ENCODE measurements at places on chromosomes 12 and 14.

DNA sequence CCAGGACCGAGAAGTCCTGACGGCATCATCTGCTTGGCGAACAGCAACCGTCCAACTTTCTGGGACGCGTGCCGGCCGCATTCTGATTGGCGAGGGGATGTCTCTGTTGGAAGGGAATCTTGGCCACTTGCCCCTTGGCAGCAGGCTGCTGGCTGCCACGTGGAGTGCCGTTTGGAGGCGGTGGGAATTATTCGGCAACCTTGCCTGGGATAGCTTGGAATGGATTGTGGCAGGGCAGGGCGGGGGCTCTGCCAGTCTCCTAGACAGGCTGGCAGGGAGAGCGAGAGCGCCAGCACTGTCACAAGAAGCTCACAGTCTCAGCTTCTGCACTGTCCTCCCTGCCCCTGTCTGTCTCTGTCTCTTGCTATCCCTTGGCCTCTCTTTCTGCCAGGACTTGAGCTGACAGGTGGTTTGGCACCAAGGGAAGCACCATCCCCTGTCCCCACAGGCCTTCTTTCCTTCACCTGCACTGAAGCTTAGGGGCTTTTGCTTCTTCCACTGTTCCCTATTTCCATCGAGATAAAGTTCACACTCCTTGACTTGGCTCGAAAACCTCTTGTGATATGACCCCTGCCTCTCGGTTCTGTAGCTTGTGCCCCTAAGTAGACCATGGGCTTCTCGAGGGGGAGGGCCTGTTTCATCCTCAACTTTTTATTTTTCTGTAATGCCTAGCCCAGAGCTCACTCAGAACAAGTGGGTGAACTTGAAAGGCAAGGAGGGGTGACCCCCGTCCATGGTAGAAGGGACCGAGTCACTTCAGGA lies 201.9 kb downstream of the PHETA1 start:
- DNase-seq = no peak

GRCh38 chr12:1185460-1186182 lies 194.6 kb downstream of the ERC1 start:
- DNase-seq = no peak

DNA sequence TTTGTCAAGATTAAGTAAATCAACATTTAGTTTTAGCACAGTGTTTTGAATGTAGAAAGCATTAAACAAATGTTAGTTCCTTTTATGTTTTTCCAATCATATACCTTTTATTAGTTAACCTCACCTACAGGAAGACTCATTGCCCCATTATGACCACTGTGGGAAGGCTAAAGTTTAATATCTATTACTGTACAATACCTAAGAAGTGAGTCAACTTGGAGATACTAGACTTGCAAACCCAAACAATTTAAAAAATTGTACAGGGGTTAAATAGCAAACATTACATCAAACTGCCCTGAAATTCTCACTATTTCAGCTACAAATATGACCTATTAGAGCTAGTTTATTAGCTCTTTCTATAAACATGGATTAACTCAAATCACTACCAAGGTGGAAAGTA lies 8.6 kb upstream of the G2E3 start:
- no peak for DNase-seq

- peak; percentile 13 for DNase-seq
Observed at GRCh38 chr14:97456958-97457357, 659.8 kb downstream of the VRK1 start.

DNA sequence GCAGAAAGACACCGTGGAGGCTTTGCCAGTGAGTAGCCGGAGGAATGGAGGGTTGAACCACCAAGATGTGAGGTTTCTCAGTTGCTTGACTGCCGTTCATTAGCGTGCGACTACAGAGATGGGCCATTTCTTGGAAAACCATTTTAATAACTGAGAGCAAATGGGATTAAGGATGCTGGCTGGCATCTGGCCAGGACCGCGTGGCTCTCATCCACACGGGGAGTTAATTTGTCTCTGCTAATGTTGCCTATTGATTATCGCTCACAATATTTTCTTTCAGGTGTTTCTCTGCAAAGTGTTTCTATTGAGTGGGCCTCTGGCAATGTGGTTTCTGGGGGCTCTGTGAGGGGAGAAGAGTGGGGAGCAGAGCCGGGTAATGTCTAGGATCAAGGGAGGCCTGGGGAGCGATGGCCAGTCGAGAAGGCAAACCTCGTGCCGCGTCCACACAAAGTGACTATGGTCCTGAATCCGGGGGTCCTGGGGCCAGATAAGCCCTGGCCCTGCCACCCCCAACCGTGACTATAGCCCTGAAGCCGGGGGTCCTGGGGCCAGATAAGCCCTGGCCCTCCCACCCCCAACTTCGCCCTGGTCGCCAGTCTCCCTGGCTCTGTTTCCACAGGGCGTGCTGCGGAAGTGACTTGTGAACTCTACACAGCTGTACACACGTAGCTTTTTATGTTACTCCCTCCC lies 110.6 kb downstream of the PRMT8 start:
- DNase-seq = no peak

DNA sequence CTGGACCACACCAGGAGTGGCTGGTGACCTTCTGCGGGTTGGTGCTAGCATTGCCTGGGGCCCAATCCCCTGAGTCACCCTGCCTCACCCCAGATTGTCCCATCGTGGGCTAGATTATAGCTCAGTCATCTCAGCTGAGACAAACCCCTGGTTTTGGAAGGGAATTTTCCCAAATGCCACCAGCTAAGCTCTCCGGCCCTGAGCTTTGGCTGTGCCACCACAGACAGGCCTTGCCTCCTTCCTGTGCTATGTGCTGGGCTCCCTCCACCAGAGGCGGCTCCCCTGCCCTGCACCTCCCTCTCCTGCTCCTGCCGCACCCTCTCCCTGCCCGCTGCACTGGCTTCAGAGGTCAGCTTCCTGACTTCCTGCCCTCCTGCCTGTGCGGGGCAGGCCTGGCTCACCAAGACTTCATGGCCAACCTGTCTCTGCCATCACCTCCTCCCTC lies 196.3 kb downstream of the TSPAN9 start:
- DNase-seq = no peak

GRCh38 chr12:83805156-83805772 lies 1107.3 kb downstream of the SLC6A15 start:
- DNase-seq = no peak

GRCh38 chr14:51095854-51096823 lies 1.2 kb upstream of the TRIM9 start:
- no peak for DNase-seq

- no peak for DNase-seq
Observed at GRCh38 chr12:113955109-113955970, 10.8 kb downstream of the RBM19 start.

GRCh38 chr12:64006211-64006825 lies 161.8 kb downstream of the SRGAP1 start:
- DNase-seq = no peak

DNA sequence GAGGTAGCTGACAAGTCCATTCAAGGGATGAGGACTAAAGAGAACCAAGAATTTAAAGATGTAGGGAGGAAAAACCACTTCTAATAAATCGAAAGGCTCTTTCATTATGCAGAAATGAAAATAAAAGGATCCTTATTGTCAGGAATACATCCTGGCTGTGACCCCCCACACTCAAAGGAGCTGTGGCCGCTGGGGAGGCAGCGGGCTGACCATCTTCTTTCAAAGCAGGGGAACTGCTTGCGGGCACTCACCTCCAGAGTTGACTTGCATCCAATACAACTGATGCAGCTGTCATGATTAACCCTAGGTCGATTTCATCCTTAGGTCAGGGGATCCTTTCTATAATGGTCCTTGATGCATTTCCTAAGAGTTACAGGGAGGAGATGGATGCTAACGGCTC lies 35.3 kb downstream of the TRAFD1 start:
- DNase-seq = no peak

GRCh38 chr12:111204788-111205241 lies 164.1 kb downstream of the PHETA1 start:
- DNase-seq = no peak

GRCh38 chr14:37179896-37180502 lies 7.6 kb upstream of the SLC25A21 start:
- no peak for DNase-seq

- DNase-seq = no peak
Observed at GRCh38 chr14:96246539-96246847, 9.5 kb upstream of the BDKRB1 start.

DNA sequence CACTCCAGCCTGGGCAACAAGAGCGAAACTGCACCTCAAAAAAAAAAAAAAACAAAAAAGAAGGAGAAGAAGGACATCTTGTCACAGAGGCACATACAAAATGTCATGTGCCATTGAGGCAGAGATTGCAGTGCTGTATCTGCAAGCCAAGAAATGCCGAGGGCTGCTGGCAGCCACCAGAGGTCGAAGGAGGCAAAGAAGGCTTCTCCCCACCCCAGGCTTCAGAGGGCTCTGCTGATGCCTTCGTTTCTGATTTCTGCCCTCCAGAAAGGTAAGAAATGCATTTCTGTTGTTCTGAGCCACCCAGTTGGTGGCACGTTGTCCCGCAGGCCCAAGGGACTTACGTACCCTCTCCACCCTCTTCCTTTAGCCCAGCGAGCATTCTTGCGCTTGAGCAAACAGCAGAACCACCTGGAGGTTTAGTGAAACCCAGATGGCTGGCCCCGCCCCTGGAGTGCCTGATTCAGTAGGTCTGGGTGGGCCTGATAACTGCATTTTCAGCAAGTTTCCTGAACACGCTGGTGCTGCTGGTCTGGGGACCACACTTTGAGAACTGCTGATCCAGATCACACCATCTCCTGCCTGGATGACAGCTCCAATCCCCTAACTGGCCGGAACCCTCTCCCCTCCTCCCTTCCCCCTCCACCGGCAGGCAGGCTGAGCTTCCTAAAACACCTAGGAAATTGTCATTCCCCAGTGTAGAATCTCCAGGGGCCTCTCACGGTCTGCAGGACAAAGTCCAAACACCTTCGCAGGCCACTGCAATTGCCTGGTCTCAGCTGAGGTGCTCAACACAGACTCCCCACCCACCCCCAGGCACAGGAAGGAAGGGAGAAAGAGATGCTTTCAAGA lies 21.1 kb upstream of the SCARB1 start:
- no peak for DNase-seq

DNA sequence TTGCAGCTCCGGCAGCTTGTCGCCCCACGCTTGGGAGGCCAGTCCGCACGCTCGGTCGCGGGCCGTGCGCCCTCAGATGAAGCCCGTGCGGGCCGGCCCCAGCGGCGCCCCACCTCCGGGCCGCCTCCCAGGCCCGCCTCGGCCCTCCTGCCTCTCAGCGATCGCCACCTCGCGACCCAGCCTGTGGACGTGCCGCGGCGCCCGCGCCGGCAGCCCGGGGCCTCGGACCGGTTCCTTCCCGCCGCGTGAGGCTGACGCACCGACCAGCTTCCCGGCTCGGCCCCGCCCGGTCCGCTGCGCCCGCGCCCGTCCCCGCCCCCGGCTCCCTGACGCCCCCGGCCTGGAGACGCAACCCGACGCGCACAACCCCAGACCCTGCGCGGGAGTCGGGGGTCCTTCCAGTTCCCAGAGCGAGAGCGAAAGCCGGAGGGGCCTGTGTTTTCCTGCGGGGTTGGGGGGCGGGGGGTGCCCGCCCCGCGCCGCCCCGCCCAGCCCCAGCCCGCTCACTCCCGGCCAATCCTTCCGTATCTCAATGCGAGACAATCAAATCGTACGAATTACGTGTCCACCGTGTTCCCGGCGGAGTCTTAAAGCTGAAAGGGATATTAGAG lies at the start of gene ERO1A:
Gene ERO1A (minus strand): TSS at position 78 of the 611 bp plus-strand sequence. CDS start 77 bp downstream, at position 1.
- peak; percentile 61 for DNase-seq

DNA sequence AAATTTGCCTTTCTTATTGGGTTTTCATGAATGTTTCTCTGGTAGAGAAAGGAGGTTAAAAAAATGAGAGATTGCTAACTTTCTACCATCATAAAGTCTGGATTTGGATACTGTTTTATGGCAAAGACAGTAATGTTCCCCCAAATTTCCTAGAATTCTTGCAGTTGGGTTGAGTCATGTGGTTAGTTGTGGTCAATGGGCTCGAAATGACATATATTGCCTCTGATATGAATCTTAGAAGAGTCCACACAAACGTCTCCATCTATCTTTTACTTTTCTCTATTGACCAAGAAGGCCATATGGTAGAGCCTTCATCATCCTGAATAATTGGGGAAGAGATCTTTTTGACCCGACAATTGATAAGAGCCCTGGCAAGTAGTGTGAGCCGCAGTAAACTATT lies 119.5 kb upstream of the PMCH start:
- DNase-seq = no peak

DNA sequence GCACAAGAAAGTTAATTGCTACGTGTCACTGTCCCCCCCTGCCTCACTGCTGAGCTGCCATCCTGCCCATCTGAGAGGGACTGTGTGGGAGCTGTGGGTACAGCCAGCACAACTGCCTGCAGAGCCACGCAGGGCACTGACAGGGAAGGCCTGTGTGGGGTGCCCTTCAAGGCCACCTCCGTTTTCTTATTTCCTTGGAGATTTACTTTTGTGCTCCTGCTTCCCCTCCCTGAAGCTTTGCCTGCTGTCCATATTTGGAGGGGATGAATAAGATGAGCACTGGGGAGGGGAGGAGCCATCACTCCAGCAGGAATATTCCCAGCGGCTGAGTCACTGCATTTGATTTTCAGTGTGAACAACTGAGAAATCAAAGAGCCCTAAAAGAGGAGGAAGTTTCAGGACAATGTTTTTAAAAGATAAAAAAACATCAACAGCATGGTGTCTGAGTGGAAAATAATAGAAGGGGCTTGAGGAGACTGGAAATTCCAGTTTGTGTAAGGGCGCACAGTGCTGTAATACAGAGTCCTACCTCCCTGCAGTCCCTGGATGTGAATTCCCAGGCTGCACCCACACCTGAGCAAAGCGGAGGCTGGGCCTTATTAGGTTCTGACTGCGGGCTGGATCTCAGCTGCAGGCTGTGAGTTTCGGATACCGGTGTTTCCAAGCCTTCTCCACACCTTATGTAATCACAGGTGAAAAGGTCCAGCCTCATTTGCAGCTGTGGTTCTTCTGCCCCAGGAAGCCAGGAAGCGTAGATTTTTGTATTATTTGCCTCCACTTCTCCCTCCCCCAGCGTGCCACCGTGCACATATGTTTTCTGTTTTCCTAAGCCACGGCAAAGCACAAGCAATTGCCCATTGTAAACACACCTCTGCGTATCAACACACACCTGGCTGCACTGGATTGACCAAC lies 192.6 kb upstream of the BCL2L14 start:
- DNase-seq = no peak

- DNase-seq = no peak
Observed at GRCh38 chr14:23300687-23301223, 1.9 kb downstream of the PPP1R3E start.

DNA sequence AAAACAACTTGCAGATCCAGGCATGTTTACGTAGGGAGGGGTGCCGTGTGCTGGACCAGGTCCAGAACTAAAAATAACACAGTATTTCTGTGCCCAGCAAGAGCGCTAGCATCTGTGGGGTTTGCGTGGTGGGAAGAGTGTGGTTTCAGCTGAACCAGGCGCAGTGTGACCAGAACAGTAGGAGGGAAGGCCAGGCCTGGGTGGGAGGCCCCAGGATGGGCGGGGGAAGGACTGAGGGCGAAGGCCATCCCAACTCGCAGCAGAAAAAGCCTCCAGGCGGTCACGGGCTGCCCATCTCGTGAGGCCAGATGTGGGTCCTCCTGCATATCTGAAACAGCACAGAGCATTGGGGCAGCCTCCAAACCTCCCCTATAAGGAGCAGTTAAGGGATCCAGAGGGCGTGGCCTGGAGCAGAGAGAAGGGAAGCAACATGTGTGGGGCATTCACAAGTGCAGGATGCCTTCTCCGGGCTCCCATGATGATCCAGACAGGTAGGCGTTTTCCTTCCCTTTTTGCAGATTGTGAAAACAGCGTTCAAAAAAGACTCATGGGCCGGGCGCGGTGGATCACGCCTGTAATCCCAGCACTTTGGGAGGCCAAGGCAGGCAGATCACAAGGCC lies 17.8 kb upstream of the CD9 start:
- DNase-seq = no peak

Data from central memory CD4-positive, alpha-beta T cell (primary cell).